Fibroblast of mammary gland (primary cell): ENCODE measurements at places on chromosomes 7 and 10.

DNA sequence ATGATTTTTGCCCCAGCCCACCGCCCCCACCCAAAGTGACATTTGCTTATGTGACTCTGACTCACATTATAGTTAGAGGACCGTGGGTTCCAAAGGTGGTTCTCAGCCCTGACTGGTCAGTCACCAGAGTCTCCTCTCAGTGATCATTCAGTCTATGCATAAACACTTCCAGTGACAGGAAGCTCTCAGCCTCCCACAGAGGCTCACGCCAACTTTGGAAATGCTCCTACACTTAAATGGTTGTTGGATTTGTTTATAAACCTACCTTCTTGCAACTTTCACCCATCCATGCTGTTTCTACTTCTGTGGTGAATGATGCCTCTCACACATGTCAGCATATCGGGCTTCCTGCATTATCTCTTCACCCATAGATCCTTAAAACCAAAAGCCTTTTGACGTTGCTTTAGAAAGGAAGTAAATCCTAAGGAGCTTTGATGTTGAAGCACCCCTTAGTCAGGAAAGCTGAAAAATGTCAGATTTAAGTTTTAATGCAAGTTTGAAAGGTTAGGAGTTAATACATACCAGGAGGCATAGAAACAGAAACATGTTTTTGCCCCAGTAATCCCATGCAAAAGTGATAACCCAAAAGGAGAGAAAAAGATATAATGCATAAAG is 46.5 kb upstream of the FGL2 start:
- DNase-seq, result no peak

- no peak for DNase-seq
These were observed 114.4 kb upstream of the TCERG1L start for GRCh38 chr10:131425752-131426533.

DNA sequence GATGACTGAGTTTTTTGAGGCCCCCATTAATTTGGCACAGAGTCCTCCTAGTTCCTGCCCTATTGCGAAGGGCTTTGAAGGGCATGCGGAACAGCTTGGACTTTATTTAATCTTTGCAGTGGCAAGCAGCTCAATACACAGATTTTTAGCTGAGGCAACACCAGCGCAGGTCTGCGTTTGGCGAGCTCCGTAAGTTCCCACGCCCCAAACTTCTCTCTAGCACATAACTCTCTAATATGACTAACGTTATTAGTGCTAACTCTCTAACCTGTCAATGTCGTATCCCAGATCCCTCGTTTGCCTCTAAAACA is 366 bp upstream of the TAF3 start:
- DNase-seq, result no peak

- DNase-seq, result peak; percentile 59
These were observed 18.6 kb upstream of the DNAJB6 start for GRCh38 chr7:157318015-157318706.

GRCh38 chr10:69214666-69215131 is 5.4 kb upstream of the HKDC1 start:
- no peak for DNase-seq

GRCh38 chr7:35725280-35725680 is 30.3 kb upstream of the HERPUD2 start:
- DNase-seq, result no peak

DNA sequence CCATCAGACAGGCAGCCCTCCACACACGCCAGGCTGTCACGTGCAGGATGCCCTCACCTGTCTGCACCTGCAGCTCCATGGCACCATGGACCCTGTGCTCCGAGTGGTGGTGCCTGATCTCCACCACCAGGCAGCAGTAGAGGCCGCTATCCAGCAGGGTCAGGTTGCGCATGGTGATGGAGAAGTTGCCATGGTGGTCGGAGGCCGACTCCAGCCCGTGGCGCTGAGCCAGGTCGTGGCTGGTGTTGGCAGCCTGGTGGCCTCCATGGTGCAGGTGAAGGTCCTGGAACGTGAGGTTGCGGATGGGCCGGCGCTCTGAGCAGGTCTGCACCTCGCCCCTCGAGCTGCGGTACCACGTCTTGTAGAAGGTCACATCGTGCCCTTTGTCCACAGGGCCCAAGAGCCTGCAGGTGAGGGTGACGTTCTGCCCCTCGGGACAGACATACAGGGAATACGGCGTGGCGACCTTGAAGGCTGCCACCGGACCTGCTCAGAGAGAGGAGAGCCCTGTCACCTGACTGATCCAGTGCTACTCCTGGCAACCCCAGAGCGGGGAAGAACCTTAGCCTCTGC is 11.7 kb downstream of the VSIR start:
- DNase-seq, result no peak

- no peak for DNase-seq
These were observed 29.0 kb downstream of the AKR1D1 start for GRCh38 chr7:138105221-138105620.

- no peak for DNase-seq
These were observed 109.6 kb upstream of the ZWINT start for GRCh38 chr10:56470701-56471100.

- no peak for DNase-seq
These were observed 20.0 kb downstream of the PDSS1 start for GRCh38 chr10:26717476-26717875.

- DNase-seq, result no peak
These were observed 31.8 kb downstream of the AOAH start for GRCh38 chr7:36692456-36692855.

DNA sequence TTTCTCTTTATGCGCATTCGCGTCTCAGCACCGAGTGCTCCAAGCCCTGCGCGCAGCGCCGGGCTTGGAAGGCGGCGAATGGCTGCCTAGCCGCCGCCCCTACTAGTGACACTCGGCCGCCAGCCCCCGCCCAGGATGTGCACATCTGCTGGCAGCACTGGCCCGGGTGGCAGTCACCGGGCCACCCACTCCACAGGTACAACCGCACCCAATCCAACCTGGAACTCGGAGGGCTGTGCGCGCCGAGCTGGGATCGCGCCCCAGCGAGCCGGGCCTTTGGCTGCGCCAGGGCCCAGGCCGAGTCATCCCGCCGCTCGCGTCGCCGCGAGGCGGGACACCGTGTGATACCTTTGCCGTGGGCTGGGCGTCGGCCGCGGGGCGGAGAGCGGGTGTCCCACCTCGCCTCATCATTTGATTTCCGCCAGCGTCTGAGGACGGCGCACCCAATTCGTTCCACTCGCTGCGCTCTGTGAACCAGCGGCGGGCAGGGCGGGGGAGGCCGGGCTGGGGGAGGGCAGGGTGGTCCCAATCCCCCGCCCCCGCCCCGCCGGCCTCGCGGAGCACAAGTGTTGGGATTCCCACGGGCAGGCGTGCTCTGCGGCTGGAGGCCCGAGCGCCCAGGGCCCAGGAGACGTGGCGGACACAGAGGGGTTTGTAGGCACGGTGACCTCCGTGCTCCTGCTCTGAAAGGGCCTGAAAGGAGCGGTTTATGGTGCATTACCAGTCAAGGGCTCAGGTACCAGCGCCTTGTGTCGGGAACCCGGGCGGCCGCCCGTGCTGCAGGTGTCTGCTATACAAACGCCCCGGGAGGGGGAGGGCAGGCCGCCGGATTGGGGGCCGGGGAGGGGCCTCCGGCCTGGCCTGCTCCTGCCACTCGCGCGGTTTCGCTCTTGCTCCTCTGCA is 17.8 kb upstream of the PTF1A start:
- DNase-seq, result no peak

GRCh38 chr7:138607216-138608126 is 93.7 kb downstream of the SVOPL start:
- DNase-seq, result no peak

GRCh38 chr7:55438757-55439525 is 73.8 kb downstream of the LANCL2 start:
- peak; percentile 18 for DNase-seq

GRCh38 chr7:39490296-39490695 is 75.9 kb upstream of the YAE1 start:
- DNase-seq, result no peak

DNA sequence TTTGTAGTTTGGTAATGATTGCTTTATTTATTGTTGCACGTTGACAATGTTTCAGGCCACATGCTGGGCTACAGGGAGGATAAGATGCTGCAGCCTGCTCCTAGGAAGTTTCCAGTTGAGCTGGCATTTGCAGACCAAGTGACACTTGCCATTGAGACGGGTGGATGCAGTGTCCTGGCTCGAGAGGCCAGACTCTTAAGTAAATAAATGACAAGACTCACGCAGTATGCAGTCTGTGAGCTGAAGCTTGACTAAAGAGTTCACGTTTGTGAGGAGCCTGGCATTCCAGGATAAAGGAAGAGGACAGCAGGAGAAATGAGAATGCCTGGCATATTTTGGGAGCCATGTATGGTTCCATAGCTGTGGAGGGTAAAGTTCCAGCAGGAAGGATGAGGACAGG is 105.8 kb downstream of the BAMBI start:
- no peak for DNase-seq

GRCh38 chr7:21782996-21783395 is 162.7 kb downstream of the CDCA7L start:
- DNase-seq, result no peak

GRCh38 chr10:116164291-116164690 is 108.7 kb downstream of the GFRA1 start:
- no peak for DNase-seq

DNA sequence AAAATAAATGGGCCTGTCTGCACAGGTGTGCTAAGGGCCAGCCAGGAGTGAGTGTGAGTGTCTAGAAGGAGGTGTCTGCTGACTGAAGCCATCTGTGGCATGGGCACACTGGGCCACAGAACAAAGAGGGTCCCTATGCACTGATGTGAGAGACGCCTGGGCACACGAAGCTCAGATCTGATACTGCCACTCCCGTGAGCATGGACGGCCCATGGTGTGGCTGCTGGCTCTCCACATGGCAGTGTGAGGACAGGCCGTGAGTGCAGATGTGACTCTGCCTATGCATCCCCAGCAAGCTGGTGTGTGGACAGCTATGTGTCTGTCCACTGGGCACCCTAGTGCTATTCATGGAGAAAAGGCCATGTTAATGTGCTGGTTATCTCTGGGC is 12.8 kb upstream of the MYL7 start:
- no peak for DNase-seq

GRCh38 chr7:123190109-123190831 is 9.5 kb downstream of the SLC13A1 start:
- no peak for DNase-seq

DNA sequence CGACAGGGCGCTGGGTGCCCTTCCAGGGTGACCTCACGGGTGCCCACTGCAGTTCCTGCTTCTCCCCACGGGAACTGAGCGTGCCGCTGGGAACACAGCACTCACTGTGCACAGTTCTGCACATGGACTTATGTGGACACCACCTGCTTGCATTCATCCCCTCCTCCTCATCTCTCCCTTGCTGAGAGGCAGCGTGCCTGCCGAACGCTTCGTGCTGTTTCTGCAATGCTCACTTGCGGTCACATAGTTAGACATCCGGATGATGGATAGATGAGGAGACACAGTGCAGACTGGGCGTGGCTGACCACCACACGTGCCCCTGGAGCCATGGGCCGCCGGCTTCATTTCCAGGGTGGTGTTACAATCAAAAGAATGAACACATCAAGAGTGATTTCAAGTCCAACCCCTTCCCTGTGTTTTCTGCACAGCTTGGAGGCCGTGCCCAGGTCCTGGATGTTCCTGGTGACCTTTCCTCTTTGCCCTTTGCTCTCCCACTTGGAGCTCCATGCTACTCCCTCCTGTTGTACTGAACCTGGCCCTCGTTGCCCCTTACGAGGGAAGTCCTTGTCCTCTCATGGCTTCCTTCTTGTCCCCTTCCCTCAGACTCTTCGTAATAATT is 119.4 kb downstream of the VIPR2 start:
- no peak for DNase-seq

GRCh38 chr7:157488281-157488680 is 151.5 kb downstream of the DNAJB6 start:
- DNase-seq, result peak; percentile 18

DNA sequence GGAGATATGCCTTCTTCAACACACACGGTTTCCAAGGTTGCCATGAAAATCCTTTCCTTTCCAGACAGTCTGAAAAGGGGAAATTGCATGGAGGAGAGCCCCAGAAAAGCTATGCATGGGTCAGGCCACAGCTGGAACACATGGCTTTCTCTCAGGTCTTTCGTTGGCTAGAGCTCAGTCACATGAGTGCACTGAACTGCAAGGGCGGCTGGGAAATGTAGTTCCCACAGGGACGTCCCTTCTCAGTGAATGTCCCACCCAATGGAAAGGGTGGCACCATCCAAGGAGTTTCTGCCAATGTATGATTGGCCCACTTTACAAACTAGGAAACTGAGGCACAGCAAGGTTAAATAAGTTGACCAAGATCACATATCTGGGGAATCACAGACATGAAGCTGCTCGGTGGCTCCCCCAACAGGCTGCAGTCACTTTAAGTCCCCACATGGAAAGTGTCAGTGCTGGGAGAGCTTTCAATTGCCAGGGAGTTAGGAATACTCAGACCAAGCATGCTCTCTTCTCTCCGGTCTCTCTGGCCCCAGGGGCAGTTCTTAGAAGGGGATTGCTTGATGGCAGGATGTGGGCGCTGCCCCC is 571.3 kb downstream of the GLRX3 start:
- no peak for DNase-seq

DNA sequence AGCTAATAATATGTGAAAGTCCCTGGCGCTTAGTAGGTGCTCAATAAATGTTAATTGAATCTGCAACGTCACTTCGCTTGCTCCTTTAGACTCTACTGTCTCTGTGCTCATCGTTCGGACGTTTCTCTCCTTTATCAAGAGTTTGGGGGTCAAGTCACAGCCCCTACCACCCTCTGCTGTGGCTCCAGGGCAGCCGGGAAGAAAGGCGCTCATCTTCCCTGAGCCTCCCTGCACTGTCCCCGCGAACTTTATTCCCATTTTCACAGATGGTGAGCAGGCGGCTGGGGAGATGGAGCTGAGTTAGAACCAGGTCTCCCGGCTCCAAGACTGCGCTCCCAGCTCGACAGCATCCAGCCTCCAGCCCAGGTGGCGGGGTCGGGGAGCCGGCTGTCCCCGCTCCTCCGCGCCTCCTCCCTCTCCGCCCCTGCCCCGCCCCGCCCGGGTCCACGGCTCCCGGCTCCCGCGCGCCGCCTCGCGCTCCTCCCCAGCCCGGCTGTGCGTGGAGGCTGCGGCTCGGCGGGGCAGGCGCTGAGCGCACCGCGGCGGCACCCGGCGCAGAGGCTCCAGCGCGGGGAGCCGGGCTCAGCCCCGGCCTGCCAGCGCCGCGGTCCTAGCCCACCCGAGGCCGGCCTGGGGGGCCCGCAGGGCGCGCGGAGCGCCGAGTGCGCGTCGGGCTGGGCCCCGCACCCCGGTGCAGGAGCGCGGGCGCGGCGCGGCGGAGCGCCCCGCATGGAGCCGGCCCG is at the start of gene CLEC2L:
CLEC2L (plus strand) TSS at position 487 of the 743 bp plus-strand sequence; CDS start at position 730, 243 bp downstream.
- DNase-seq, result no peak

- DNase-seq, result no peak
These were observed 43.9 kb upstream of the PDCD4 start for GRCh38 chr10:110827875-110828274.

- DNase-seq, result peak; percentile 8
These were observed 499.7 kb upstream of the SEMA3D start for GRCh38 chr7:85686401-85687181.

- peak; percentile 64 for DNase-seq
These were observed 228.4 kb downstream of the TRIL start for GRCh38 chr7:28729727-28730126.

DNA sequence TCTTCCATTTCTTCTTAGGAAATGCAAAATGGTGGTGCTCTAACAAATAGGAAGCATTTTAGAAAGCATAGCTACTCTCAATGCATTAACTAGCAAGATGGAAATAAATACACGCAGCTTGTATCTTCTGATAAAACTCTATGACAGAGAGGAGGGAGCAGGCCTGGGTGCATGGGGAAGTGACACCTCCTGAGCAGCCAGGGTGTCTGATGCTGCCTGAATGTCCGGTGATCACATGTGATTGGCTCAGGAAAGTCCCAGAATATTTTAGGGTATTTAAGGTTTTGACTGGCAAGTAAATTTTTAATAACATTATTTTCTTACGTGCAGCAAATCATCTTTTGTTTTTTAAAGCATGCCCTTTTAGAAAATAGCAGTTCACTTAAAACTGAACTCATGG is 261.0 kb upstream of the KLF6 start:
- no peak for DNase-seq
